Dorsolateral prefrontal cortex (tissue), 122 donors: ENCODE measurements at places on chromosomes 6 and 20.

DNA sequence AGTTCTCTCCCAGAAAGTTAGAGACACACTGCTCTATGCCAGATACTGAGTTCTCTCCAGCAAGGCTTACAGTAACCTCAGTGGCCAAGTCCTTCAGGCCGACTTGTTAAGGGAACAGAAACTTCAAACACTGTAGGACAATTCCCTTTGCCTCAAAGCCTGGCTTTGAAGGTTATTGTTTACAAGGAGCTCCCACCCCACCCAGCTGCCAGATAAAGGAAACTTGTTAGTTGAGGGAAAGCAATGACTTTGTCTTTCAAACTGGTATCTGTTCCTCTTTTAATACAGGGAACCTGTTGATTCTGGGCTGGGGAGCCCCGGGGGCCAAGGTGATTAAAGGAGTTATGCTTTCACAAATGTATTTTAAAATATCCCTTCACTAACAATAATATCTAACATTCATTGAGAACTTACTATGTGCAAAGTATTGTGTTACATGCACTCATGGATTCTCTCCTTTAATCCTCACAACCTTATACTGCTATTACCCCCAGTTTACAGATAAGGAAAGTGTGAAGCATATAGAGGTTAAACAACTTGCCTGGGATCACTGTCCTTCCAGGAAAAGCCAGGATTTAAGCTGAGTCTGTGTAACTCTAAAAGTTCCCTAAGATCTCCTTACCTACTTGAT lies 27.6 kb upstream of the CDKN1A start:
- DNase-seq, result no peak

GRCh38 chr20:5140195-5140594 lies 13.4 kb downstream of the CDS2 start:
- no peak for DNase-seq

GRCh38 chr6:128491610-128492206 lies 28.7 kb downstream of the PTPRK start:
- DNase-seq, result no peak

GRCh38 chr6:28651161-28651560 lies 125.5 kb downstream of the GPX5 start:
- no peak for DNase-seq

DNA sequence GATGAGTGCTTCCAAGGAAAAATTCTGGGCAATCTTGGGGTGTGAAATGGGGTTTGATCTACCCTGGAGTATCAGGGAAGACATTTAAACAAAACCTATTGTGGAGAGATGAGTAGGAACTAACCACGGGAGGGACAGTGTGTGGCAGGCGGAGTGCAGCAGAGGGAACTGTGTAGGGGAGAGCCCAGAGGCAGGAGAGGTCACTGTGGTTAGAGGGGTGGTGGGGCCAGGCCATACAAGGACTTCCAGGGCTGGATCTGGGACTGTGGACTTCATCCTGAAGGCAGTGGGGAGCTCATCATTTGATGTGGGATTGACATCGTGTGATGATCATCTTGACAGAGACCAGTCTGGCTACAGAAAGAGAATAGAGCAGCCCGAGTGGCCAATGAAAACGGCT lies 89.0 kb downstream of the TOX2 start:
- DNase-seq, result no peak

- no peak for DNase-seq
Measured at GRCh38 chr6:33508935-33509926, 54.9 kb downstream of the ZBTB9 start.

DNA sequence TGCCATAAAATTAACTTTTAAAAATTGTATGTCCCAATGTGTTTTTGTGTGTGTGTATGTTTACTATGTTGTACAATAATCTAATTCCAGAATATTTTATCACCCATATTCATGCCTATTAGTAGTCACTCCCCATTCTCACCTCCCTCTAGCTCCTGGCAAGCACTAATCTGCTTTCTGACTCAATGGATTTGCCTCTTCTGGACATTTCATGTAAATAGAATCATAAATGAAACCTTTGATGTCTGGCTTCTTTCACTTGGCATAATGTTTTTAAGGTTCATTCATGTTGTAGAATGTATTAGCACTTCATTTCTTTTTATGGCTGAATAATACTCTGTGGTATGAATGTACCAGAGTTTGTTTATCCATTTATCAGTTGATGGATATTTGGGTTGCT lies 15.4 kb downstream of the SH3BGRL2 start:
- no peak for DNase-seq

- no peak for DNase-seq
Measured at GRCh38 chr20:39188266-39188765, 226.2 kb downstream of the DHX35 start.

GRCh38 chr20:17969278-17969883 lies 563 bp downstream of the MGME1 start:
- DNase-seq, result no peak

- no peak for DNase-seq
Measured at GRCh38 chr6:156662025-156662445, 115.1 kb upstream of the ARID1B start.

- no peak for DNase-seq
Measured at GRCh38 chr6:115131709-115132490, 789.1 kb upstream of the HS3ST5 start.

- DNase-seq, result no peak
Measured at GRCh38 chr6:170166511-170167122, 124.3 kb downstream of the DLL1 start.

DNA sequence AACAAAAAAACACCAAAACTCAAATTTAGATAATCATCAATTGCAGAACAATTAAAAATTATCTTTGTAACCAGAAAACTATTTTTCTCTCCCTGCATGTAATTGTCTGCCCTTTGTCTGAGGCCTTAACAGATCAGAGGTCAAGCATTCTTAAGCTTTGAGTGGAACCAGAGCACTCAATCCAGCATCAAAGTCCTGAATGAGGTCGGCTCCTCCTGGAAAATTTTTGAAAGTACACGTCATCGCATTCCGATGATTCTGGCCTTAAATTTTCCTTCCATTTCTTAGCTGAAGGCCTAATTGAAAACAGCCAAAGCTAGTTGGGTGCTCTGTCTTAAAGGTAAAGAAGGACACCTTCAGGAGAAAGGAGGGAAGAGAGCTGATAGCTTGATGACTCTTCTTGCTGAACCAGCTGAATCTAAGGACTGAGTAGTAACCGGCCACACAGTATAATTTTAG lies 510.2 kb upstream of the SULF2 start:
- no peak for DNase-seq

DNA sequence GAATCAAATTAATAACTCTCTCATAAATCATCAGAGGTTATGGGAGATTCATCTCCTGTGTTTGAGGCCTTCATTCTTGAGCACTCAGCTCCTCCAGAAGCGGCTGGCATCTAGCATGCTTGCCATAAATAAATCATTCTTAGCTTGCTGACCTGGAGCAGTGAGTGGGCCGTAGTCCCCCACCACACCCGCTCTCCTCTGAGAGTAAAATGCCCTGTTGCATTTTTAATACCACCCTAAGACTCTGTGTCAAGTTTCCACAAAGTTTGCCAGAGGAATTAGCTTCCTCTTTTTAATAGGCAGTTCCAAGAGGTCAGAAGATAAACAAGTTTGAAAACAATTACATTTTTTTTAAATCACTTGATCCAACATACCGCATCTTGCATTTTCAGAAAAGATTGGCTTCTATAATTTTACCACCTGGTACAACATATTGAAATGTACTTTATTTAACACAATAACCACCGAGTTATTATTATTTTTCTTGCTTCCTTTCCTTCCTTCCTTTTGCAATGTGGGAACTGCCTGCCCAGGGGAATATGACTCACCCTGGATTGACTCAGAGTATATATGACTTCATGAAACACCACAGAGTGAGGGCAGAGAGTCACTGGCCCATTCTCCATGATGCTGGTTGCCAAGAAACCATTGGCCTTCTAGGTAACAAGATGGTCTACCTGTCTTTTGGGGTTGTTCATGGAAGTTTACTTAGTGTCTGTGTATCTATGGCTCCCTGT lies 29.4 kb upstream of the CLIC5 start:
- no peak for DNase-seq

DNA sequence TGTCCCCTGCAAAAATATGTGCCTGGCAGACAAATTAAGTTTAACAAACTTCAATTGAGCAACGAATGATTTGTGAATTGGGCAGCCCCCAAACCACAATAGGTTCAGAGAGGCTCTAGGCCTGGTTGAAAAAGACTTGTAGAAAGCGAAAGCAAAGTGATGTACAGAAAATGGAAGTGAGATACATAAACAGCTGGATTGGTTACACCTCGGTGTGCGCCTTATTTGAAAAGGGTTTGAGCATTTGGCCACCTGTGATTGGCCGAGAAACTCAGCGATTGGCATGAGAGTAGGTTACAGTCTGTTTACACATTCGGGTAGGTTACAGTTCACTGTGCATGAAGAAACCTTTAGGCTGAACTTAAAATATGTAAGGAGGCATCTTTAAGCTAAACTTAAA lies 136.9 kb downstream of the CD83 start:
- DNase-seq, result no peak

GRCh38 chr20:48621376-48622078 lies 206.3 kb downstream of the PREX1 start:
- DNase-seq, result no peak

- no peak for DNase-seq
Measured at GRCh38 chr20:10167594-10167993, 51.0 kb upstream of the SNAP25 start.

DNA sequence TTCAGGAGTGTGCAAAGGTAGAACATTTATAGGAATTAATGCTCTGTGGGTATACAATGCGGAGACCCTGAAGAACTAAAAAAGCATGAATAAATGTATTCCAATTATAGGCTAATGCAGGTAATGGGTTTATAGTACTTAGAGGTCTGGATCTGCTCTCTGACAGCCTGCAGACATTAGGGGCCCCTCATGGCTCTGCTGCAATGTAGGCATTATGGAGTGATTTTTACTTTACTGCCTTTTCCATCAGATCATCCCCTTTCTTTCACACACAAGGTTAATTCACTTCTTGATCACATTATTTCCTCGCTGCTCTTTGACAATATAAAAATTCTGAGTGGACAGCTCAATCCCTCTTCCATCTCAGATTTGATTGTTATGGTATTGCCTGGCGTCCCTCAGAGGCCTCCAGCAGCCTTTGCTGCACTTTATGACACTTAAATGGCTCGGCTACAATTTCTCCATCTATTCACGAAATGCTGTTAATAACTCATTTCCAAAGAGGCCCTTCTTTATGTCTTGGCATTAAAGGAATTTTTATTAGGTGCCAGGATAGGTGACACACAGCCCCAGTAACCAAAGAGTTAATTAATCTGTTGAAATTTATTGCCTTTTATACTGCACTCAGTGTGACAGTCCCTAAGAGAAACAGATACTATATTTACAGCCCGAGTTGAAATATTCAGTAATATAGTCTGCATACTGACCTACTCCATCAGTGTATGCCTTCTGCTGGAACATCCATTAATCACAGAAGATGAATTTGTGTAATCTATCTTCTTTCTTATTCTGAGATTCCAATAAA lies 33.4 kb upstream of the SLC35B3 start:
- no peak for DNase-seq

DNA sequence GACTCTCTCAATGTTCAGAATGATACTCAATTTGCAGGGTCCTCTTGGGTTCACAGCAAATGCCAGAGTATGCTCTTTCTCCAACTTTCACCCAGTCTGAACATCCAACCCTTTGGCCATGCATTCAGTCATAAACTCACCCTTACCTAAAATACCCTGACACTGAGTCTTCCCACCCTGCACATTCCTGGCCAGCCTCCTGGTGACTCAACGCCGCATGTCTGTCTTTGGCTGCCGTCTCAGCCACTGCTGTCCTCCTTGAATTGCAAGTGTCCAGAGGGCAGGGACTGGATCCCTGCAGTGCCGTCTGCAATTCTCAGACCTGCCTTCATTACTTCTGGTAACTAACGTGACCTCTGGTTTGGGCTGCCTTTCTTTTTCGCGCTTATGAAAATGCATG lies 593.4 kb downstream of the QKI start:
- DNase-seq, result no peak

DNA sequence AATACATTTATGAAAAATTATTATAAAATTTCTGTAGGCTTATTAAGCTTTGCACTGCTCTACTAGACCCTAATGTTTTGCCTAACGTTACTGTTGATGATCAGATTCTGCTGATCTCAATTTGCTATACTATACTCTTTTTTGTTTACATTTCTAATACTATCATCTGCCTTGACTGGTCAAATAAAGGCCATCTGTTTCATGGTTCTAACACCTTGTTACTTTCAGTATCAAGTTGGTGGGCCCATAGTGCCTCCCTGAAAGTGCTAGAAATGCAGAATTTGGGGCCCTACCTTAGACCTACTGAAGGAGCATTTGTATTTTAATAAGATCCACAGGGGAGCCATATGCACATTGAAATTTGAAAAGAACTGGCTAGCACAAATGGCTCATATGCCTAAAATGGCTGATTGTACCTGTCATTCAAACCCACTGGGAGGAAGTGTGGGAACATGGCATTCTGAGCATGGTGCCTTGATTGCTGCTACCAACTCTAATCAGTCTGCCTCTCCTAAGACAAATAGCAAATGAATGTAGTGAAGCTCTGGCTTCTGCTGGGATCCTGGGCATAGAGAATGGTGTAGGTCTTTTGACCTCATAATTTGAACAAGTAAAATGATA lies 199.1 kb upstream of the BTBD3 start:
- DNase-seq, result no peak

DNA sequence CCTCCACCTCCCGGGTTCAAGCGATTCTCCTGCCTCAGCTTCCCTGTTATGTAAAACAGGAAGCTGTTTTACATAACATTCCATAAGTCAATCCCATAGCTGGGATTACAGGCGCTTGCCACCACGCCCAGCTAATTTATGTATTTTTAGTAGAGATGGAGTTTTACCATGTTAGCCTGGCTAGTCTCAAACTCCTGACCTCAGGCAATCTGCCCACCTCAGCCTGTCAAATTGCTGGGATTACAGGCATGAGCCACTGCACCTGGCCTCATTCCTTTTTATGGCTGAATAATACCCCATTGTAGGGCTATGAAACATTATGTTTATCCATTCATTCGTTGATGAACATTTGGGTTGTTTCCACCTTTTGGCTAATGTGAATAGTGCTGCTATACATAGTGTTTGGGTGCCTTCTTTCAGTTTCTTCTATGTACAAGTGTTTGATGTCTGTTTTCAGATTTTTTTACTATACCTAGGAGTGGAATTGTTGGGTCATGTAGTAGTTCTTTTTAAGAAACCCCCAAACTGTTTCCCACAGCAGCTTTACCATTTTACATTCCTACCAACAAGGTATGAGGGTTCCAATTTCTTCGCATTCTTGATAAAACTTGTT lies 138.7 kb upstream of the COL21A1 start:
- DNase-seq, result no peak

DNA sequence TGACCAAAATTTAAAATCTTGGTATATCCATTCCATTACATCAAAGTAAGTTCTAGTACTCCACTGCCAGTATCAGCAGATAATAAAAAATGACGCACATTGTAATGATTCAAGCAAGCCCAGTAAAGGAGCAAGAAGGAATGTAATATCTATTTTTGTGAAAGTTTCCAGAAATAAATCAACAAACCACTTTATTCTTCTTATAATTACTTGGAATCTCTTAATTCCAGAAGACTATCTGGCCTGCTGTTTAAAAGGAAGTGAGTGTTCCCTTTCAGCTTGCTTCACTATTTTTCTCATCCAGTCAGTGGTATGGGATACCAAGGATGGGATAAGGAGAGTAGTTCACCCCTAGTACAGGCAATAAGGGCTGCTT lies 42.2 kb upstream of the DSE start:
- DNase-seq, result no peak
